Activated naive CD8-positive, alpha-beta T cell treated with anti-CD3 and anti-CD28 coated beads, Interleukin-2, amount 50 U/mL, for 16 hours (primary cell): ENCODE measurements at places on chromosomes 12 and 14.

- DNase-seq, result no peak
Measured at GRCh38 chr12:85784096-85784720, 52.0 kb downstream of the RASSF9 start.

DNA sequence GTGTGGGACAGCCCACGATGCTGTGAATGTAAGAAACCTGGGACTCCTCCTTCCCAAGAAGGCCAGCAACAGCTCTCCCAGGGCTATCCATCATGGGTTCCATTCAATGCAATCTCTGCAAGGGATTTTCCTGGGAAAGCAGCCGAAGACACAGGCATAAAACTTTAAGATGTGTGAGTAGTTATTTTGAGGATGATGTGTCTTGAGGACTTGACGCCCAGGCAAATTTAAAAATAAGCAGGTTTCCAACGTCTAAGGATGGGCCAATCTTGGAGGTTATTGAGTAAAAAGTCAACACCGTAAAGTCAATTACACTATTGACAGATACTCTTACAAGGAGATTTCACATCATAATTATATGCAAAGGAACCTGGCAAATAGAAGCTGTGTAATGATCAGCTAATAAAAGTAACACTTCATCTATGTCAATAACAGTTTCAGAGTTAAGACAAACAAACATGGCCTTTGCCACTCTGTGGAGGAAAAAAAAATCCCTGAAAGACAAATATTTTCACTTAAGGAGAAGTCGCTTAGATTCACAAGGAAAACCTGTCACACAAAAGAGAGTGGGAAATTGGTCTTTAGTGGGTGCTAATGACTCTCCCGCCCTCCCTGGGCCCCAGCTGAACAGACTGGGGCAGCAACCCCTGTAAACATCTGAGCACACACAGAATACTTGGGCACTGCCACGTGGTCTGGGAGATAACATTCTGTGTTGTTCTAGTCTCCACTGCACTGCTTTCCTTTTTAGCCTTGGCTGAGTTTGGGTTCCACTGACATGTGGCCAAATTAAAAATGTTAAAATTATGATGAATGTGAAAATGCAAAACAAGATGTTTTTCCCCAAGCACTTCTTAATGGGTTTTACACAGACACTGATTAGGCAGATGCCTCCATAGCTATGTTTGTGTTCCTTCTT is 240.9 kb downstream of the FOXN3 start:
- no peak for DNase-seq

DNA sequence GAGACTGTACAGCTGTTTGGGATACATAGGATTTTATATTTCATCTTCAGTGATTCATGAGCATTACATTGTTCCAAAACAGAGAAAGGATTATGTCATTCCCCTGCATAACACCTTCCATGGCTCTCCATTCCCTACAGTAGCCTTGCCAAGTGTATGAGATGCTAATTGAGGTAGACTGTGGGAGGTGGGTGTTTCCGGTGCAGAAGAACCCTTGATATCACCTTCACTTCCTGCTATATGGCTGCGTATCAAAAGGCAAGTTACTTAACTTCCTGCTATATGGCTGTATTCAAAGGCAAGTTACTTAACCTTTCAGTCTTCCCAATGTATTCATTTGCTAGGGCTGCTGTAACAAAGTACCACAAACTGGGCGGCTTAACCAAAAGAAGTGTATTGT is 11.2 kb downstream of the FAR2 start:
- DNase-seq, result no peak

GRCh38 chr12:115245020-115245419 is 561.0 kb upstream of the TBX3 start:
- DNase-seq, result no peak

GRCh38 chr12:28446031-28446430 is 255.8 kb downstream of the CCDC91 start:
- DNase-seq, result no peak

DNA sequence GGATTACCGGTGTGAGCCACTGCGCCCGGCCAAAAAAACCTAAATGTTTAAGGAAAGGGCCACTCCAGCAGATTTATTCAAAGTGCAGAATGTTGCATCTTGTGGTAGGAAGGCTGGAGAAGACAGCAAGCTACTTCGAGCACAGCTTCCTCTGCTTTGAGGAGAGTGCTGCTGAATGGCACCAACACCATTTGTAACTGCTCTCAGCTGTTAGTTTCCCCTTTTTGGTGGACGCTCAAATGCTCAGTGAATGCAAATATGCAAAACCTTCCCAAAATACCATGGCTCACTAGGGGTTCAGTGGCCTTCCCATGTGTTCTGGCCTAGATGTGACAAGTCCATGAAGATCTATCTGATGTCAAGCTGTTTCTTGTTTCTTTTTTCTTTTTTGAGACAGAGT is 2.9 kb upstream of the TDRD9 start:
- no peak for DNase-seq

DNA sequence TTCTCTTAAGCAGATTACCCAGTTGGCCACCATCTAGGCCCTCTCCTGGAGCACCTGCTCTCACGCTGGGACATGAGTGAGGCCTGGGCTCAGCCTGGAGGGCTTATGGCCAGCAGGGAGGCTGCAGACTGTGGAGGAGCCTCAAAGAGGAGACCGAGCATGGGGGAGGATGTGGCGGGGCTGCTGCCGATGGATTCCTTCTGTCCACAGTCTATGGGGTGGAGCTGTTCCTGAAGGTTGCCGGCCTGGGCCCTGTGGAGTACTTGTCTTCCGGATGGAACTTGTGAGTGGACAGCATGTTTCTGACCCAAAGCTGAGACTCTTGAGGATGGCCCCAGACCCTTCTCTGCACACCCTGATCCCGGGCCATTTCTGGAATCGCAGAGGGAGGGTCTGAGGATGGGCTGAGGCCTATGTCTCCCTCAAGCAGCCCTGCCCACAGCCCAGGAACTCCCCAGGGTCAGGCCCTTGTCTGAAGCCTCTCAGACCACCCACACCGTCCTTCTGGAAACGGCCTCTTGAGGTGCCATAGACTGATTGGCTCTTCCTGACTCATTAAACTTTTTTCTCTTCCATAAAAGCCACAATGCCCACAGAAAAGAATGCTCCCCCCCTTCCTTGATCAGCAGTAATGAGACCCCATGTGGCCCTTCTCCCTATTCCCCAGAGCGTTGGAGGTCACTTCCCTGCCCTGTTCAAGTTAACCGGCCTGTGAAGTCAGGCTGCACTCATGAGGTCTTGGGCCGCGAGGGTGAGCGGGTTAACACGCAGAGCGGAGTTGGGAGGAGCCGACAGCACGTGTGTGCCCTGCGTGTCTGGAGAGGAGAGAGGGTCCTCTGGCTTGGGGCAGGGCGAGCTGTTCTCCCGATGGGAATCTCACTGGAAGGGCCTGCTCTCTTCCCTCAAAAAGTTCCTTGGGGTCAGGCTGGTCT is 49.0 kb downstream of the SLC8B1 start:
- no peak for DNase-seq

DNA sequence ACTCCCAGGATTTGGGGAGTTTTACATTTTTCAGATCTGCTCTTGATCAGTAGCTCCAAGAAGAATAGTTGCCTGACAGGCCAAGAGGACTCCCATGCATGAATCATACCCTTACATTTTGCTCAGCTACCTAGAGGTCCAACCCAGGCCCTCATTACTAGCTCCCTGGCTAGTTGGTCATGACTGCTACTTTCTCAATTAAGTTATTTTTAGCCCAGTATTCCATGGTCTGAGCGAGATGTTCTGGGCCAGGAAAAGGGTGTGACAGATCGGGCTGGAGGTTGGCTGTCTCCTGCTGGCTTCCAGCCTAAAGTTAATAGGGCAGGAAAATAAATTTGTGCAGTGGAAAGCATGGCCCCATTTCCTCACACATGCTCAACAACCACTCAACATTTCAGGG is 379.2 kb downstream of the GRIN2B start:
- no peak for DNase-seq

- DNase-seq, result no peak
Measured at GRCh38 chr12:59834659-59835474, 239.0 kb downstream of the SLC16A7 start.

GRCh38 chr14:81412779-81413178 is 12.7 kb upstream of the STON2 start:
- DNase-seq, result no peak

- DNase-seq, result no peak
Measured at GRCh38 chr14:95163132-95163531, 5.8 kb upstream of the DICER1 start.

DNA sequence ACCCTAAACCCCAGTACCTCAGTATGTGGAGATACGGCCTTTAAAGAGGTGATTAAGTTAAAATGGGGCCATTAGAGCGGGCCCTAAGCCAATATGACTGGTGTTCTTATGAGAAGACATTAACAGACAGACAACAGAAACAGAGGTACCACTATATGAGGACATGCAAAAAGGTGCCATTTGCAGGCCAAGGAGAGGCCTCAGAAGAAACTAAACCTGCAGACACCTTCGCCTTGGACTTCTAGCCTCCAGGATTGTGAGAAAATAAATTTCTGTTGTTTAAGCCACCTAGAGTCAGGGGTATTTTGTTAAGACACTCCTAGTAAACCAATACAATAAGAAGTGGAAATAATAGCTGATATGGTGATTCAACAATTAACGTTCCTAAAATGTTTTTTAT is 32.6 kb downstream of the PTPRB start:
- DNase-seq, result no peak

- DNase-seq, result no peak
Measured at GRCh38 chr14:77157740-77158139, 16.1 kb upstream of the ZDHHC22 start.

- no peak for DNase-seq
Measured at GRCh38 chr14:62002642-62003041, 240.4 kb downstream of the SNAPC1 start.

- DNase-seq, result no peak
Measured at GRCh38 chr12:117277875-117278274, 83.6 kb downstream of the NOS1 start.

- DNase-seq, result no peak
Measured at GRCh38 chr14:67697006-67697405, 1.4 kb upstream of the RDH11 start.

DNA sequence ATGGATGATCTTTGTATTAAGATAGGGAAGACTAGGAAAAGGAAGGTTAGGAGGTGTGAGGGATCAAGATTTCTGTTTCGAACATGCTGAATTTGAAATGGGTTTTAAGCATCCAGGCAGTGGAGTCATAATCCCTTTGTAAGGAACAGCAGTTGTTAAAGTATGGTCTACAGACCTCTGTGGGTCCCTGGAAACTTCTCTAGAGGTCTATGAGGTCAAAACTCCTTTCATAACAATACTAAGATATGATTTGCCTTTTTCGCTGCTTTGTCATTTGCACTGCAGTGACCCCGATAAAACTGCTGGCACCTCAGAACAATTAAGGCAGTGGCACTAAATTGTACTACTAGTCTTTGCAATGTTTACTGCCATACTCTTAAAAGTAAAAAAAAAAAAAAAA is 1.5 kb downstream of the RAD51AP1 start:
- no peak for DNase-seq

GRCh38 chr12:10721651-10722501 is 1.2 kb downstream of the YBX3 start:
- DNase-seq, result peak; percentile 34

DNA sequence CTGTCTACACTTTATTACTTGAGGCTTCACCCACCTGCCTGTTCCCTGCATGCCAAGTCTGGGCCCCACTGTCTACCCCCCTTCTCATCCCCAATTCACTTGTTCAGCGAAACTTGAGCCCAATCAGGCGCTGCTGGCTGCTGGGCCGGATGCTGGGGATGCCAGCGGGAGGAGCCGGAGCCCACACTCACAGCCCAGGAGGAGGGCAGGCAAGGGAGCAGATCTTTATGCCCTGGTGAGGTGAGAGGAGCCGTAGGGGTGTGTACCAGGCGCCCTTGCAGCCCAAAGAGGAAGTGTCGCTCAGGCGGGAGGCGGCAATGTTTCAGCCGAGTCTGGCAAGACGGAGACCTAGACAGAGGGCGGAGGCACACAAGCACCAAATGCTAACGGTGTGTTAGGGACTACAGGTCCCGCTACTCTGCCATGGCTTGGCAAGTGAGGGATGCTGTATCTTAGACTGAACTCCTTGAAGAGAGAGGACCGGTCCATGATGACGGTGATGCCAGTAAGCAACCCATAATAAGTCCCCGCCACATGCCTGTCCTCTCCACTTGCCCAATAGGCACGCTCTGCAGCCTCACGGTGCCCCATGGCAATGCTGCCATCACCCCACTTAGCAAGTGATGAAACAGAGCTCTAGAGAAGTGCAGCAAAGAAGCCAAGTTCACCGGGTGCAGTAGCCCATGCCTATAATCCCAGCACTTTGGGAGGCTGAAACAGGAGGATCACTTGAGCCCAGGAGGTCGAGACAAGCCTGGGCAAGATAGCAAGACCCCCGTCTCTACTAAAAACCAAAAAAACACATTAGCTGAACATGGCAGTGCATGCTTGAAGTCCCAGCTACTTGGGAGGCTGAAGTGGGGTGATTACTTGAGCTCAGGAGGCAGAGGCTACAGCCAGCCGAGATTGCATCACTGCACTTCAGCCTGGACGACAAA is 41.6 kb downstream of the LRRC74A start:
- DNase-seq, result no peak

DNA sequence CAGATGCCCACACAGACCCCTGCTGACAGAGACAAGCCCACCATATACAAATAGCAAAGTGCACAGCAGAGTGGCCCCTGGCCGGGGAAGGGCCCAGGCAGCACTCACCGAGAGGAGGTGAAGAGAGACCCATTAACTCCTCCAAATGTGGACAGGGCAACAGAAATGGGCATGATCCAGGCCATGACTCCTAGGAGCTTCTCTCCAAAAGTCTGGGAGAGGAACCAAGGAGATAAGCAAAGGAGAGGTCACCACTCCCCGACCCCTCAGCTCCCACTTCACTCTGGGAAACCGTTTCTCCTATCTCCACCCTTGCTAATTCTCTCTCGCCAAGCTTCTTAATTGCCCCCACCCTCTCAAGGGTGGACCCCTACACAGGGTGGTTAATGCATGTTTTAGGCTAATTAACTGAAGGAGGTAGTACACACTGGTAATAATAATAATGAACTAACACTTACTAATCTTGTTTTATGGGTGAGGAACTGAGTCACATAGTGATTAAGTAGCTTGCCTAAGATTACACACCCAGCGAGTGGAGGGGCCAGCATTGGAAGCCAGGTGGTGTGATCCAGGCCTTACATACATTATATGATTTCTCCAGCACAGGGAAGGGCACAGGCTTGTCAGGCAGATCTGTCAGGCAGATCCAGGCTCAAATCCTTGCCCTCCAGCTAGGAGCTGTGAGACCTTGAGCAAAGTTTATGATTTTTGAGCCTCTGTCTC is 18.9 kb upstream of the CEBPE start:
- no peak for DNase-seq

DNA sequence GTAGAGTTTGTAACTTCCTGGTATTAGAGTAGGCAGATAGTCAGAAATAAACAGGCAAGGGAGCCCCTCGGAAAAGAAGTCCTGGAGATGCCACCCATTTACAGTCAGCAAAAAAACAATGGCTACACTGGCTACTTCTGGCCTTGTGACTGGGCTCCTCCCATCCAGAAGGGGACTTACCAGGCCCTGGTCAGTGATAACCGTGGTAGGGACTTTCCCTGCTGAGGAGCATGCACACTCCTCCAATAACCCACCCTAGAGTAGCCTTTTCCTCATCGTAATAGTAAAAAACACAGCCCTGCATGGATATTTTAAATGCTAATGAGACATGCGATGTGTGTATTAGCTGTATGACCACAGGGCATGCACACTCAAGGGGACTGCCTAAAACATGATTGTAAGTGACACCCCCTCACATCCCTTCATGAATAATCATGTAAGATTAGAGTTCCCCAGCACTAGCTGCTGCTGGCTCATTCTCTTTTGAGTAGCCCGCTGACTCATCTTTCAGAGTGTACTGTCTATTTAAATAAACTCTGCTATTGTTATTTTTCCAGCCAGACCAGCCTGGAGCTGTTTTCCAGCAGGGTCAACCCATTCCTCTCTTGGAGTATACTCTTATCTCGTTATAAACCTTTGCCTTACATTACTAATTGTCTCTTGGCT is 413.8 kb upstream of the TMTC1 start:
- DNase-seq, result no peak

GRCh38 chr14:76926521-76927251 is 100.5 kb downstream of the LRRC74A start:
- DNase-seq, result no peak
